ENCODE measurements at places on chromosomes 7 and 10.

- no peak for DNase-seq
Measured at GRCh38 chr7:101635484-101635883, 6.4 kb upstream of the MYL10 start.

GRCh38 chr7:39002755-39003154 is 25.0 kb downstream of the POU6F2 start:
- DNase-seq: no peak

GRCh38 chr10:5844345-5845055 is 31.3 kb upstream of the GDI2 start:
- no peak for DNase-seq

- no peak for DNase-seq
Measured at GRCh38 chr7:140190588-140190987, 13.8 kb upstream of the KDM7A start.

DNA sequence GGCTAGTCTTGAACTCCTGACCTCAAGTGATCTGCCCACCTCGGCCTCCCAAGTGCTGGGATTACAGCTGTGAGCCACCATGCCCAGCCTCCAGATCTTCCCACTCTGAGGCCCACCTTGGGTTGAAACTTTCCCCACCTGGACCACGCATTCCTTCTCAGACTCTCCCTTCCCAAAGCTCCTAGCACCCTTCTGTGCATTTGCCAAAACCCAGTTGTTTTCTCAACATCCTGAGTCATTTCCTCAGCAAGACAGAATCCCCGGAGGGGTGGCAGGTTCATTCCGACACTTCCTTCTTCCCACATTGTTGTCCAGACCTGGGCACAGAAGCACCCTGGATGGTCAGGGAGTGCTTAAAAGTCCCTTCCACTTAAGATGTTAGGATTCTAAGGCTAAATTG is 28.9 kb downstream of the BAG3 start:
- DNase-seq: no peak

GRCh38 chr10:11159543-11160215 is 142.0 kb downstream of the CELF2 start:
- no peak for DNase-seq

DNA sequence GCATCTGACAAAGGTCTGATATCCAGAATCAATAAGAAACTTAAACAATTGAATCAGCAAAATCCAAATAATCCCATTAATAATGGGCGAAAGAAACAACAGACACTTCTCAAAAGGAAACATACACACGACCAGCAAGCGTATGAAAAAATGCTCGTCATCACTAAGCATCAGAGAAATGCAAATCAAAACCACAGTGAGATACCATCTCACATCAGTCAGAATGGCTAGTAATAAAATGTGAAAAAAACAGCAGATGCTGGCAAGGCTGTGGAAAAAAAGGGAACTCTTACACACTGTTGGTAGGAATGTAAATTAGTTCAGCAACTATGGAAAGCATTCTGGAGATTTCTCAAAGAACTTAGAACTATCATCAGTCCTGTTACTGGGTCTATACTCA is 496.7 kb downstream of the SH2D4B start:
- no peak for DNase-seq

GRCh38 chr10:74521526-74521925 is 304.9 kb upstream of the KAT6B start:
- no peak for DNase-seq

GRCh38 chr7:38671911-38672905 is 41.0 kb upstream of the AMPH start:
- DNase-seq: no peak

- no peak for DNase-seq
Measured at GRCh38 chr10:91073286-91073979, 147.0 kb upstream of the PCGF5 start.

DNA sequence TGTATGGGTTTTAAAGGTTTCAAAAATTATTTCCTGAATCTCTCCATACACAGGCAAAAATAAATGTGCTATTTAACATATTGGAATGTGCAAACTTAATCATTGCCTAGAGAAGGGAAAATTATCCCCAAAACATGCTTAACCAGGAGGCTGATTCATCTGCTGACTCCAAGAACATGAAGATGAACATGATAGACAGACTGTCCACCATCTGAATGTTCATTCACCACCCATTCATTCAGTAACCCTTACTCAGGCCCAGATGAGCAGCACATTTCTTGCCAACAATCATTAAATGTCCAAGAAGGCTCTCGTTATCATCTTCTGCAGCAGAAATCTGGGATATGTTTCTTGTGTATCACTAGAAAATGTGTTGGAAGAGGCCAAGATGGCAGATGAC is 110.6 kb downstream of the PPP1R9A start:
- no peak for DNase-seq

DNA sequence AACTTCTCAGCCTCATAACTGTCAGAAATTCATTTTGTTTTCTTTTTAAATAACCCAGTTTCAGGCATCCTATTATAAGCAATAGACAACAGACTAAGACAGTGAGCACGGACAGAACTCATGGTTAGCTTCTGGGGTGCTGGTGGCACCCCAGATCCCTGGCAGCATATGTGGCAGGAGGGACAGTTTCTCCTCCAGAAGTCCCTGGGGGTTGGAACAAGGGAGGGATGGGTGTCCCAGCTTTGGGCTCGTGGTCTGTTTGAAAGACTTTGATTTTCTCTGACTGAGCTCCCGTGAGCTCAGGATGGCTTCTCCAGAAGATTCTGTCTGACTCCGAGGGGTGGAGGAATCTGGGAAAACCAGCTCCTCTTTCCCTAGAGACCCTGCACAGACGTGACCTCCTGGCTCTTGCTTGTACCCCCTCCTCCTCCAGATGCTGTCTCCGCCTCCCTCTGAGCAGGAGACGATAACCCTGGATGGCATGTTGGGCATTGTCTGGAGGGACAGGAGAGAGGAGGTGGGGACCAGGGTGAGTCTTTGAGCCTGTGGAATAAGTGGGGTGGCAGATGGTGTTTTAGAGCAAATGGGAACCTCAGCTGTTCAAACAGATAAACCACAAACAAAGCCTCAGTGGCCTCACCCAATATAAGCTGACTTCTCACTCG is 421.1 kb downstream of the GLRX3 start:
- DNase-seq: no peak

DNA sequence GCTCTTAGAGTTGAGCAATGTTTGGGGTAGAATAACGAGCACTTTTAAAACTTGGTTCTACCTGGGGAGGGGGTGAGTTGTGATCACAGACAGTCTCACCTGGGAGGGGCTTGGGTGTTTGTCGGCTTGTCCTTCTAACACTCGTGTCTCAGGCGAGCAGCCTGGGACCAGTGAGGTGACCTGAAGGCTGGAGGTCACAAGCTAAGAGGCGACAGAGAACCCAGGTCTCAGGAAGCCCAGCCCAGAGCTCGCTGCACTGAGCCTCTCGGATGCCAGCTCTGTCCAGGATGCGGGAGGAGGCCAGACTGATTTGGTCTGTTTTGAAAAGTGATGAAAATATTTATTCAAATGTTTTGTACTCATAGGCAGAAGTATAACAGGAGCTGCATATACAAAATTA is 11.8 kb downstream of the HTRA1 start:
- no peak for DNase-seq

GRCh38 chr7:159310457-159311171 is 165.9 kb upstream of the VIPR2 start:
- no peak for DNase-seq

- no peak for DNase-seq
Measured at GRCh38 chr10:128867819-128868218, 599.2 kb upstream of the MGMT start.

DNA sequence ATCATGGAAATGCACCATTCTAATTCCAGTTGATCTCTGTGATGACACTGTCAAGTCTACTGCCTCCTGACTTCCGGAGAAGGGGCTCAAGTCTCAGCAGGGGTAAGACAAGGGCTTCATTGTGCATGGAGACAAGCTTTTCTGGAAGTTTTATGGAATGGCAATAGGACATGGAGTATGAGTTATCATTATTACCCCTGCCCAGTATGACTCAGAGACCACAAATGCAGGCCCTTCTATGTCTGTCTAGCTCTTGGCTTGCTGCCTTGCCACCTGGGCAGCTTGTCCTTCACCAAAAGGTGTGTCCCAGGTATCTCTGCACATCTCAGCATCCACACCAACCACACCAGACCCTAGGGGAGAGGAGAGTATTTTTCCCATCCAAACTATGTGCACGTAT is 34.9 kb upstream of the KIAA1217 start:
- no peak for DNase-seq

GRCh38 chr7:1965579-1966294 is 267.0 kb downstream of the MAD1L1 start:
- DNase-seq: no peak

DNA sequence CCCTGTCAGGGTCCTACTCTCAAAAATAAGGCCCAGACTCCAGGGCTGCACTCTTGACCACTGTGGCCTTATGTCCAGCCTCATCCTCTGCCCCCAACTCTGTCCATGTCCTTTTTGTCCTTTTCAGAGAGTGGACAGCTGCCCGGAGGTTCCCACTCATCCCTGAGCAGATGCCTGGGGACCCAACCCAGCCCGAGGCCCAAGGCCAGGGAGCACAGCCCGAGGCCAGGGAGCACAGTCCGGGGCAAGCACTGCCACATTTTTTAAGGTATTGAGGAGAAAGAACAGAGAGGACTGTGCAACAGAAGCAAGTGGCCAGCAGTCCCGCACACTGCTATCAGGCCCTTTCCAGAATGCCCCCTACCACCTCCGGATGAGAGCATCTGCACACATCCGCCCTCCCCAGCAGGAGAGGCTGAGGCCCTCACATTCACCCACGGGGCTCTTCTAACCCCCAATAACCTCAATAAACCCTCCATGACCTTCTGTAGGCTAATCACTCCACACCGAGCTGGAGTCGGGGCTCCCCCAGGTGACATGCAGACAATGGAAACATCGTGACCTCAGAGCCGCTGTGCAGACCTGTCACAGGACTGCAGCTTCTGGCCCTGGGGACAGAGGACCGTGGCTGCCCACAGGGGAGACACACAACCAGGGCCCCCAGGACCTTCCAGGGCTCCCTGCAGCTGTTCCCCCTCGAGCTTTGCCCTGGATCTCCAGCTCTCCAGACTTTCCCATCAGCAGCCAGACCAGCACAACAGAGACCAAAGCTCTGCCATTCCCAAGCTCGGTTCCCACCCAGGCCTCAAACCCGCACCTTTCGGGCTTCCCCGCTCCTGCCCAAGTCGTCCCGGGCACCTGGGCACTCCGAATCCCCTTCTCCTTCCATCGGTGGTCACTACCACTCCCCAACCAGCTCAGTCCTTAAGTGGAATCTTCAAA is 51.4 kb downstream of the CAMK2B start:
- DNase-seq: no peak

DNA sequence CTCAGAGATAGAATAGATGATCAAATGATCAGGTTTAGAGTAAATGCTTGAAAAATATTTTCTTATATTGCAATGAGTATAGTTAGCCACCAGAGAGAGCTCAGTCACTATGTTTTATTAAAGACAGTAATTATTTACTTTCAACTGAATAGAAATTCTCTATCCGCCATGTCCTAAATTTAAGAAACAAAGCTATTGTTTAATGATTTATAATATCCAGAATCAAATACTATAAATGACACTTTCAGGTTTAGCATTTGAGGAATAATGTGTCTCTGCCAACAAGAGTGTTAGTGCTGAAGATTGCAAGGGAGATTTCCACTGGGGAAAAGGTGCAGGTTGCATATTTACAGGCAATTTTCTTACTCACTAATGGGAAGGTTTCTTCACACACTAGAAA is 184.7 kb downstream of the DGKB start:
- DNase-seq: no peak

- DNase-seq: no peak
Measured at GRCh38 chr7:28999427-28999826, 41.3 kb upstream of the TRIL start.
